ENCODE measurements at places on chromosomes 16 and 17.

GRCh38 chr17:40532520-40533253 is 31.3 kb upstream of the TNS4 start:
- no peak for DNase-seq

GRCh38 chr16:81715358-81716196 is 63.5 kb upstream of the PLCG2 start:
- DNase-seq, result no peak

GRCh38 chr16:55645986-55646385 is 9.8 kb upstream of the SLC6A2 start:
- no peak for DNase-seq

DNA sequence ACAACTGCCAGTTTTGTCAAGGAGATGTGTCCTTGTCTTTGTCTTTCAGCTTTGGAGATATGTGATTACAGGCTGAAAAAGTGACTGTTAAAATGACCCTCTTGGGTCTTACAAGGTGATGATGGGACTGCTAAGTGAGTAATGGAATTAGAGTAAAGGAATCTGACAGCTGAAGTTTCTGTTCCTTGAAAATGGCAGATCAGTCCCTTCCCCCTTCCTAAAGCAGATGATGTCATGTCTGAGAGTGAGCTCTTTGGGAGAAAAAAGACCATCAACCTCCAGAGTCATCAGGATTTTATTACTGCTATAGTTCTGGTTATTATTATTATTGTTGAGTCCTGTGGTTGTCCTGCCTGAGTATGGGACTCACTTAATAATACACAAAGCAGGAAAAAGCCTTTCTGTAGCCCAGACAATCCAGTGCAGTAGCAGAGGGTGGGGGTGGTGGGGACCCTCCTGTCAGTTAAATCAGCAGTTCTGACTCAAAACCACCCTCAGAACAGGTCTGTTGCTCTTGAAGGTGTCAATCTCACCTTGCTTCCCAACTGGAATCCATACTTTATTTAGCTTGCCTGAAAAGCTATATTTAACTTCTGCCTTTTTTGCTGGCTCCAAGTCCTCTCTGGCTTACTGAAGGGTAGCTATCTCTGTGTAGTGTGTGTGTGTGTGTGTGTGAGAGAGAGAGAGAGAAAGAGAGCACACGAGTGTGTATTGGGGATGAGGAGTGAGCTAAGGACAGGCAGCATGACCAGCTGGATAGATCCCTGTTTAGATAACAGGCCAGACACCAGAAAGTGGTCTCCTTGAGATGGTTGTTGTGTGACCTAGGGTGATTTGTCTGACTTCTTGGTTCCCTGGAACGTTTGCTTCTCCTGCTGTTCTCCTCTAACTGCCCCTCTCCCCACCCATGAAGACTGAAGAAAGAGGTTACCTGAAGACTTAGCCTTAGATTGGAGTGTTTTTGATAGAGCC is 4.9 kb downstream of the HROB start:
- no peak for DNase-seq

GRCh38 chr16:16154281-16154951 is 68.9 kb downstream of the ABCC6 start:
- DNase-seq, result no peak

DNA sequence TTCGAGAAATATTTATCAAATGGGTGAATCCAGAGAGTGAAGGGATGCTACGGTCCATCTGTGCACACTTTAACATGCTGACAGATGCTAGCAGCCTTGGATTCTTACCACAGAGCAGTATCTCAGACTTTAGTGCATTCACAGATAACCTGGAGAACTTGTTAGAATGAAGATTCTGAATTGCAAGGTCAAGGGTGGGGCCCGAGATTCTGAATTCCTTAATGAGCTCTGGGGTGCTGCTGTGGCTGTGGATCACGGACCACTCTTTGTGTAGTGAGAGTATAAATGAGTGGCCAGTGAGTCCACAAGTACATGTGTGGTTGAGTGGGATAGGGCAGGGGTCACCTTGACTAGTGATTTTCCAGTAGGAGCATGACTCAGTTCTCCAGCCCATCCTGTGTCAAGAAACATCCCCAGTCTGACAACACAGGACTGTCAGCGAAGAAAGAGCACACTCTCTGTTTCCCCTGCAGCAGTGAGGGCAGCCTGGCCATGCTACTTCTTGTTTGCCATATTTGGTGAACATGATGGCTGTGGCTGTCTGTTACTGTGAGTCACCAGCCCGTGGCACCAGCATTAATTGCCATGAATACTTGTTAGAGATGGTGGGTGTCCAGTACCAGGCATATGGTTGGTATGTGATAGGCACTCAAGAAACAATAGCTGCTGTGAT is 13.0 kb upstream of the SALL1 start:
- no peak for DNase-seq

- DNase-seq, result no peak
These were observed 4.4 kb upstream of the ASGR1 start for GRCh38 chr17:7183433-7184090.

DNA sequence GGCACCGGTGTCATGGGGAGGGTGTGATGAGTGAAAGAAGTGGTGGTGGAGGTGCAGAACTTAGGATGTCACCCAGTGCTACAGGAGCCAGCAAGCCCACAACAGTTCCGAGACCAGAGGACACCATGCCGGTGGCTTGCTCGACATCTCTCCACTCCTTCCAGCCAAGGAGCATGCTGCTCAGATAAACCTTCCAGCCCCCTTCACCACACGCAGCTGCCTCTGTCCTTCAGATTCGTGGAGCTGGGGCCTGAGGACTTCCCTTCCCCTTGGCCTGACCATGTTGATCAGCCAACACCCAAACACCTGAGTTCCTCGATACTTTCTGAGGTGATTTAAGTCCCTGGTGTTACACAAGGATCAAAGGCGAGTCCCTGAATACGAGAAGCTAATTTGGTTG is 188.8 kb upstream of the FOXF1 start:
- no peak for DNase-seq

GRCh38 chr17:18257982-18258355 is 569 bp downstream of the FLII start:
- peak; percentile 89 for DNase-seq

DNA sequence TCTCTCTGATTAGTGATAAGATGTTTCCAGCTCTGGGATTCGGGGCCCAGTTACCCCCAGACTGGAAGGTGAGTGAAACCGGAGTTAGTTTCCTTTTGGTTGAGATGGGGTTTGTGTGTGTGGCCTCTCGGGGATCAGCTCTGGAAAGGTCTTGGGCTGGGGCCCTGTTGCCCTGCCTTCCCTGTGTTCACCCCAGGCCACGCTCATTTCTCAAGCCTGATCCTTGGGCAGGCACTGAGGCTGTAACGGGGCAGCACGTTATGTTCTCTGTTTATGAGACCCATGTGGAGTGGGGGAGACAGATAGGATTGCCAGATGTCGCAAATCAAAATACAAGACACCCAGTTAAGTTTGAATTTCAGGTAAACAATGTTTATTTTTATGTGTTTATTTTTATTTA is 35.5 kb downstream of the CPNE2 start:
- no peak for DNase-seq

DNA sequence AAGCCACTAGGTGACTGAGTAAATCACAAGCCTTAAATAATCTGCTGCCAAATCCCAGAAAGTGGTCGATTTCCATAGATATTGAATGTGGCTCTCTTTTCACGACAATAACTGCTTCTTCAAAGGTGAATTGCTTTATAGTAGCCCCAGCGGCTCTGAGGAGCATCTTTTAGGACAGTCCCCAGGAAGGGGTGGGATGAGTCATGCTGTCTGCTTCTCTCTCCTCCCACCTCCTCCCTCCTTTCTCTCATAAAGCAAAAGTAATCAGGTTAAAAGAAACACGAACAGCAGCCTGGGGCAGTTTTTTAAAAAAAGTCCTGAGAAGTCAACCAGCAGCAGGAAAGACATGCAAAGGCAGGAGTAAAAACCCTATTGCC is 1.8 kb downstream of the KIAA0513 start:
- DNase-seq, result no peak

GRCh38 chr17:929586-929985 is 50.0 kb downstream of the NXN start:
- DNase-seq, result no peak

DNA sequence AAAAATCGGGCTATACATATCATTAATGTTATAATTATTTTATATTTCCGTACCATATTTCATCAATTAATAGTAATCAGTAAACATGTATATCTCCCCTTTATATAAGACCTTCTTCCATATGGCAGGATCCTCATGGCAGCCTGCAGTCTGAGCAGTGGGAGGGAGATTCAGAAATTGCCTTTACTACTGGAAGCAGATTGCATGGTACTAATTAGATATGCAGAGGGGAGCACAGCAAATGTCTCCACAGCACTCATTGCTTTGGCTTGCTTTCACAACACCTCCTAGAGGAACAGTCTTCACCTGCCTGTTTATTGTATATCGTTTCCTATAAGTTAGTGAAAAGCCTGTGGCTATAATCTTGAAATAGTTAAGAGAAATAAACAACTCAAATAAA is 585.8 kb upstream of the GOT2 start:
- DNase-seq, result no peak

GRCh38 chr17:45757431-45758218 is 26.5 kb upstream of the CRHR1 start:
- no peak for DNase-seq

- DNase-seq, result no peak
These were observed 14.4 kb upstream of the CLEC18A start for GRCh38 chr16:69936751-69937211.

GRCh38 chr16:30656974-30657865 is 1.0 kb upstream of the FBRS start:
- DNase-seq, result peak; percentile 35

- no peak for DNase-seq
These were observed 127.6 kb downstream of the KIF2B start for GRCh38 chr17:53950207-53950857.

- DNase-seq, result no peak
These were observed 113.3 kb downstream of the AATF start for GRCh38 chr17:37062021-37062420.

GRCh38 chr17:3539881-3540540 is 17.6 kb downstream of the TRPV3 start:
- no peak for DNase-seq

- DNase-seq, result no peak
These were observed 6.0 kb downstream of the CCDC137 start for GRCh38 chr17:81672504-81672903.

GRCh38 chr17:63150994-63151464 is 185.0 kb downstream of the TANC2 start:
- no peak for DNase-seq

DNA sequence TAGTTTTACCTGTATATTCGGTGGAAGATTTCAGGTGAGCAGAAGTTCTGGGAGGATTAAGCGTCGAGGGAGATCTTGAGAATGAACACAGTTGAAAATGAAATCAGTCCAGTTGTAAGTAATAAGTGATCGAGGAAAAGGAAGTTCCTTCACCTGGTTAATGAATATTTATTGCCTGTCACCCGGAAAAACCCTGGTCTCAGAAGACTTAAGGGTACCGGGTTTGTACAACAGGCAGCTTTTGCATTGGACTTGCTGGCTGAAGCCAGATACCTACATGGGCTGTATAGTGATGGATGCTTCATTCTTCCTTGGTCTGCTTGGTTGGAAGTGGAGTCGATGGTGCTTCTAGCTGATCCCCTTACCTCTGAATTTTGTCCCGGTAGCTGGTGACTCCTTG is 72.7 kb downstream of the PRKCA start:
- DNase-seq, result no peak

DNA sequence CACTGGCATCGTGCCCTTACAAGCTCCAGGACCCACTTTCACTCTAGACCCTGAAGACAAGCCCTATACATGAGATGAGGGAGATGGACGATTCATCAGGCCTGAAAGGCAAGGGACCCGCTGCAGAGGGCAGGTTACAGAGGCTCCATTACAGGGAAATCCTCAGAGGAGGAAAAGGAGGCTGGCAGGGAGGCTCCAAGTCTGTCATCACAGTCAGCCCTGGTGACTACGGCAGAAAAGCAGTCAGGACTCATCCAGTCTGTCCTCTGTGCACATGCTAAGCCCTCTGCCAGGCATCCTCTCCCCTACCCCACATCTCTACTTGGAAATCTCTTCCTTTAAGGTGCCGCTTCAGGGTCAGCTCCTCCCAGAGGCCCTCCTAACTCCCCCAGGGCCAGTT is 197.7 kb upstream of the CDH5 start:
- DNase-seq, result no peak

DNA sequence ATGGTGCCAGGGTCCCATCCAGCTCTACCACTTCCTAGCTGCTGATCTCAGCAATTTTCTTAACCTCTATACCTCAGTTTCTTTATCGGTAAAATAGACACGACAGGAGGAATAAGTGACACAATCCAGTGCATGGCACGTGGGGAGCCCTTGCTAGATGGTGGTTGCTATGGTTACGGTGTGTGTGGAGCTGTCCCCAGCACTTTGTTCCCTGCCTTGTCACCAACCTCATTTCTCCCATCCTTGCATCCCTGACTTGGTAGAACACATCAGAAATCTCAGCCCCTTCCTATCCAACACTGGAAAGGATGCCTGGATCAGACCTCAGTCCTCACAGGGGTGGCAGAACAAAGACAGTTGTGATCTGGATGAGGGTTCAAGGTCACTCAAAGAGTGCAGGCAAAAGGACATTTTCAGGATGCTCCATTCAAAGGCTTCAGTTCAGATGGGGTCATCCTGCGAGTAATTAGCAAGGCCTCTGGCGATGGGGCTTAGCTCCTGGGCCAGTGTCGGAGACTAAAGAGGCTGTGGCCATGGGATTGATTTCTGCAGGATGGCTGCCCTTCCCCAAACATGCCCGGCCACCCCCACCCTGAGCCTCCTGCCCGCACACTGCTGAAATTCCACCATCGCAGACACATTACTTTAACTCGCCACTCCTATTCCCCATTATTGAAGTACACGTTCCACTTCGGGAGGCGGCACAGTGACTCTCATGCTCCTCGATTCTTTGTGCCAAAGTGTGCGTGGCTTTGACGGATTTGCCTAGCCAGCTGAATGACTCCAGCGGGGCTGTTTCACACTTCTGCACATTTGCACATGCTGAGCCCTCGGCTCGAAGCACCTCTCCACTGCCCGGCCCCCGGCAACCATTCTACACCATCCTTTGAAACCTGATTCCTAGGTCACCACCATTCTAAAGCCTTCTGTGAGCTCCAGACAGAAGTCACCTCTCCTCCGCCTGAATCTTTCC is 40.3 kb downstream of the WNT3 start:
- no peak for DNase-seq

- DNase-seq, result peak; percentile 82
These were observed 9.3 kb upstream of the WBP2 start for GRCh38 chr17:75864448-75864871.

DNA sequence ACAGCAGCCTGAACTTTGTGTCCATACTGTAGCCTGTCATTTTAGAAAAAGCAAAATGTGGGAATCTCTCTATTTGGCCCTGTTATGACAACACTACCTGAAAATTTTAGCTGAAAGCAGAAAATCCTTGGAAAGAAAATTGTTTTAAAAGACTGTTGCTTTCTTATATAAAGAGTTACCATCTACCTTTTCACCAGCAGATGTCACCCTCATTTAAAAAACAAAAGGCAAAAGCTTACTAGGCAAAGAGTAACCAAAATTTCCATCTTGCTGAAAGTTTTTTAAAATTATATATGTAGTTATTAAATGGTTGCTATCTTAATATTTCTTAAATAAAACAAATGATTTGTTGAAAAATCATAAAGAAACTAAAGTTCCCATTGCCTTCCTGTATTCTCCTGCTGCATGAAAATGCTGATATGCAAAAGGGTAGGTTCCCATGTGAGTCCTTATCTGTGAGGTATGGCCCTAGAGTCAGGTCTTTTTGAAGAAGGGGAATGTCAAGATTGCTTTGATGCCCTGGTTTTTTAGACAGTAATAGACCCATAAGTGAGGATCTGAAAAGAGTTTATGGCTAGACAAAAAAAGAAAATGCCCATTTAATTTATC is 61.0 kb downstream of the TNRC6C start:
- DNase-seq, result no peak

Measured in upper lobe of left lung (tissue), 6 donors.